ENCODE measurements at places on chromosomes 6 and 20.

DNA sequence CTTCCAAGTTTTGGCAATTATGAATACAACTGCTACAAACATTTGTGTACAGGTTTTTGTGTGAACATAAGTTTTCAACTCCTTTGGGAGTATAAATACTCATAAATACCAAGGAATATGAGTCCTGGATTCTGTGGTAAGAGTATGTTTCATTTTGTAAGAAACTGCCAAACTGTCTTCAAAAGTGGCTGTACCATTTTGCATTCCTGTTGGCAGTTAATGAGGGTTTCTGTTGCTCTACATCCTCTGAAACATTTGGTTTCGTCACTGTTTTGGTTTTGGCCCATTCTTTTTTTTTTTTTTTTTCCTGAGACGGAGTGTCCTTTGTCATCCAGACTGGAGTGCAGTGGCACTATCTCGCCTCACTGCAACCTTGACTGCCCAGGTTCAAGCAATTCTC lies 8.5 kb downstream of the AP5S1 start:
- DNase-seq, result no peak

GRCh38 chr20:21137078-21137477 lies 11.2 kb downstream of the KIZ start:
- DNase-seq, result no peak

DNA sequence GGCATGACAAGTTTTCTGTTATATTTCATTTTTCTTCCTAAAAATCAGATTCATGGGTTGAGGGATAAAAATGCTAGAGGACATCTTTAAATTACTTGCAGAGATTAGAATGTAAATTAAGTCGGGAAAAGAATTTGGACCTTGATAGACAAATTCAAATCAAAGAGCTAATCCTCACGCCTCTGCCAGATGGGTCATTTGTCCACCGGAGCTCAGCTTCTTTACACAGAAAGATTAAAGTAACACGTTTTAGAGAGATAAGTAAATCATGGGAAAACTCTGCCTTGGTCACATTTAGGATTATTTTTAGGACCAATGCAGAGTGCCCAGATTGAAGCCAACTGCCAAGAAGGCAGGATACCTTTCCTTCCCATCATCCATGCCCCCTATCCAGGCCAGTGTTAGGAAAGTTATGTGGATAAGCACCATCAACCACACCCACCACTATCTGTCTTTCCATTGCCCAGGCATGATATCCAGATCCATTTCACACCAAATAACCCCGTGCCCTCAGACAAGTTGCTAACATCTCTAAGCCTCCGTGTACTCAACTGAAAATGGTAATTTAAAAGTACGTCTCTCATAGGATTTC lies 397.4 kb upstream of the PLCB4 start:
- no peak for DNase-seq

- peak; percentile 4 for DNase-seq
Measured at GRCh38 chr6:85764844-85765243, 122.2 kb upstream of the SYNCRIP start.

DNA sequence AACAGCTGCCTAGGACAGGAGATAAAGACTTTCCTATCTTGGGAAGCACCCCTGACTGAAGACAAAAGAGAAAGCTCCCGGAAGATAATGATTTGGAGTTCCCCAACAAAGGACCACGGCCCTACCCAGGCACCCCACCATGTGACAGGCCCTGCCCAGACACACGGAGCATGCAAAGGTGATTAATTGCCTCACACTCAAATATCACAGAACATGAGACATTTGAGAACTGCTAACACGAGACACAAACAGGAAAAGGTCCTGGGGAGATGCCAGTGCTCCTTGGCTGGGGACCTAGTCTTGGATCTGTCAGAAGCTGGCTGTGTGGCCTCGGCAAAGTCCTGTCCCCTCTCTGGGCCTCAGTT lies 82.5 kb upstream of the PTPN1 start:
- no peak for DNase-seq

GRCh38 chr6:20266851-20267608 lies 54.8 kb upstream of the MBOAT1 start:
- DNase-seq, result peak; percentile 12

DNA sequence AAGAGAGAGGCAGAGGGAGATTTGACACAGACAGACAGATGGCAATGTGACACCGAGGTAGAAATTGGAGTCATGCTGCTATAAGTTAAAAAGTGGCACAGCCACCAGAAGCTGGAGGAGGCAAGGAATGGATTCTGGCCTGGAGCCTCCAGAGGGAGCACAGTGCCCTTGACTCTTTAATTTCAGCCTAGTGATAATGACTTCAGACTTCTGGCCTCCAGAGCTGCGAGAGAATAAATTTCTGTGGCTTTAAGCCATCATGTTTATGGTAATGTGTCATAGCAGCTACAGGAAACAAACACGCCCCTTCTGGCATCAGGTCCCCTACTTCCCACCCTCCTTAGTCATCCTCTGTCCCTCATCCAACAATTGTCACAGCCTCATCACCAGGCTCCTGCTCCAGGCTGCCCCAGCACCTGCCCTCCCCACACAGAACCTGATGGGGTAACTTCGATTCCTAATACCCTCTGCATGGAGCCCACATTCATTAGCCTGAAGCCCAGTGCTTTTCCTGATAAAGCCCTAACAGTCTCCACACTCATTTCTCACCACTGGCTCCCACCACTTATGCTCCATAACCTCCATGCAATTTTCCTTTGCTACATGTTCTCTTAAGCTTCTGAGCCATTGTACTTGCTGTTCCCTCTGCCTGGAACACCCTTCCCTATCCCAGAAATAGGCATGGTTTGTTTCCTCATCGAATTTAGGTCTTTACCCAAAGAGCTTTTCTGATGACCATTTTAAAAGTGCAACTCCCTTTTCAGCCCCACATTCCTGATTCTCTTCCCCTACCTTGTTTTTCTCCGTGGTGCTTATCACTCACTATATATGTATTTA lies 69.7 kb upstream of the TOX2 start:
- peak; percentile 82 for DNase-seq

DNA sequence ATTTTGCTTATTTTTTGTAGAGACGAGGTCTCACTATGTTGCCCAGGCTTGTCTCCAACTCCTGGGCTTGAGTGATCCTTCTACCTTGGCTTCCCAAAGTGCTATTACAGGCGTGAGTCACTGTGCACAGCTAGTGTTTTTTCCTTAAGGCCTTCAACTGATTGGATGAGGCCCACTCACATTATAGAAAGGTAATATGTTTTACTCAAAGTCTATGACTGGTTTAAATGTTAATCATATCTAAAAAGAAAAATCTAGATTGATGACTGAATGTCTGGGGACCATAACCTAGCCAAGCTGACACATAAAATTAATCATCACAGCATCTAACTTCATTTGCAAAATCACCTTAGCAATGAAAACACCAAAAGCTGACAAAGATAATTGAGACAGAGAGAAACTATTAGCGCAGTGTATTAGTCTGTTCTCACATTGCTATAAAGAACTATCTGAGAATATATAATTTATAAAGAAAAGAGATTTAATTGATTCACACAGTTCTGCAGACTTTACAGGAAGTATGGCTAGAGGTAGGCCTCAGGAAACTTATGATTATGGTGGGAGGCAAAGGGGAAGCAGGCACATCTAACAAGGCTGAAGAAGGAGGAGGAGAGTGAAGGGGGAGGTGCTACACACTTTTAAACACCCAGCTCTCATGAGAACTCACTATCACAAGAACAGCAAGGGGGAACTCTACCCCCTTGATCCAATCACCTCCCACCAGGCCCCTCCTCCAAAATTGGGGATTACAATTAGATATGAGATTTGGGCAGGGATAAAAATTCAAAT lies 66.8 kb upstream of the ARHGAP18 start:
- no peak for DNase-seq

DNA sequence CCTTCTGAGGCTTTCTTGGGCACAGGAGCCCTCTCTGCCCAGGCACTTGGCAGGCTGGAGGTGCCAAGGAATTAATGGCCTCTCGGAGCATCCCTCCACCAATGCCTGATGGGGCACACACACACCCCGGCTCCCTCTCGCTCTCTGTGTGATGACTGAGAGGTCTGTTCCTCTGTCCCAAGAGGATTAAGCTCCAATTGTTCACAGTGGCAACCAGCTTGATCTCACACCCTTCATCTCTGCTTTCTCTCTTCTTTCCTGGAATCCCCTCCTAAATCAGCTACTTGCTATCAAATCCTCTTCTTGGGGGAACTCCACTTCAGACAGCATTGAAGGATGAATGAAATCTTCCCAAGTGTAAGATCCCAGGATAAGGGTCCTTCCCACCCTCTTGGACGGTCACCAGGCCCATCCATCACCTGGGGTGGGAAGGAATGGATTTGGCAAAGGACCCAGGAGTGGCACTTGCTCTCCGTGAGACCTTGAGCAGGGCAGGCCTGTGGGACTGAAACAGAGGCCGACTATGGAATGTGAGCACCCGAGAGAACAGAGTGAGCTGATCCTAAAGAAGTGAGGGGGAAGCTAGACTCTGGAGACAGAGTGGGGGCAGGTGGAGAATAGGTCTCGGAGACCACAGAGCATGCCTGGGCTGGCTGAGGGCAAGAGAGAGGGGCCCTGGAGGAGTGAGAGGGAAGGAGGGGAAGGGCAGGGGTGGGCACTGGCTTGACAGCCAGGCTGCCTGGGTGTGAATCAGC lies 93.6 kb downstream of the GRM4 start:
- no peak for DNase-seq

DNA sequence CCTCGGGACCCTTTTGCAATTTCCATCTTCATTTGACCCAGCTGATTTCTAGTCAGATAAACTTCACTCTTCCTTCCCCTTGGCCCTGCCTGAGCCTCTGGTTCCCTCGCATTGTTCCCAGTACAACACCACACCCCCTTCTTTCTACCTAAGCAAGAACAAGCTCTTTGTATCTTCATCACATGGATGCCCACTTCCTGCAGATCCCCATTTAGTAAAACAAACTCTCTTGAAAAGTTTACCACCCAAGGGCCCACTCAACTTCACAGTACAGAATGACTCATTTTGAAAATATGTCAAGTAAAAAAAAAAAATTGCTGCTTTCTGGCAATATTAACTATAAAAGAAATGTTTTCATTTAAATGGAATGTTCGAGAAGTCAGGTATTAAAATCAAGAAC lies 5.2 kb downstream of the FAXC start:
- DNase-seq, result no peak

- DNase-seq, result no peak
Measured at GRCh38 chr6:20313051-20313450, 88.6 kb upstream of the E2F3 start.

DNA sequence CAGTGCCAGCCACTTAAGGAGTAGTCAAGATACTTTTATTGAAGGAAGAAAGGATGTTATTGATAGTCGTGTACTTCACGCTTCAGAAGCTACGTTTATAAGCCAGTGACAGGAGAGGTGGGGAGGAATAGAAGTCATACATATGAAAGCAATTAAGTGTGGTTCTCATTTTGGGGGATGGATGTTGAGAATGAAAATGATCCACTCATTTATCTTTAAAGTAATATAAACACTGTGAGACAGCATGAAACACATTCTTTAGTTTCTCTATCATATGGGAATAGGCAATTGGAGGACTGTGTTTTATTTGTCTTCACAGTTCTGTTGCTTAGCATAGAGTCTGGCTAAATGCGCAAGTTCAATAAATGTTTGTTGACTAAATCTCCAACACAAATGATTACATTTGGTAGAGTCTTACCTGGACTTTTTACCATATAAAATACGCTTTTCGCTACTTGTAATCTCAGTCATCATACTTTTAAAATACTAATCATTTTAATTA lies 35.2 kb downstream of the AK9 start:
- no peak for DNase-seq

DNA sequence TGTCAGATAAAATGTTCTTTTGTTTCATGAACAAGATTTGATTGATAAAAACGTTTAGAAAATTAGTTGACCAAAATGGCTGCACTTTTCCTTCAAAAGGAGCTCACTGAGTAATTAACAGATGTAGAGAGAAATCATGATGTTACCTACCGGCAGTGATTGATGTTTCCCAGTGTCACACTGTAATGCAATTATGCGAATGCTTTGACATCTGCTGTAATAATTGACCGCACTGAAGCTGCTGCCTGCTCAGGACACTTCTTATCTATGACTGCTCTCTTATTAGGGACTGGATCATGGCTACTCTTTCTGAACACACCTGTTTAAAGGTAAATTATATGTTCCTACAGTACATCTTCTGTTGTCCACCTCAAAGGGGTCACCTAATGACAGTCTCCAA lies 94.6 kb downstream of the GPR63 start:
- no peak for DNase-seq

DNA sequence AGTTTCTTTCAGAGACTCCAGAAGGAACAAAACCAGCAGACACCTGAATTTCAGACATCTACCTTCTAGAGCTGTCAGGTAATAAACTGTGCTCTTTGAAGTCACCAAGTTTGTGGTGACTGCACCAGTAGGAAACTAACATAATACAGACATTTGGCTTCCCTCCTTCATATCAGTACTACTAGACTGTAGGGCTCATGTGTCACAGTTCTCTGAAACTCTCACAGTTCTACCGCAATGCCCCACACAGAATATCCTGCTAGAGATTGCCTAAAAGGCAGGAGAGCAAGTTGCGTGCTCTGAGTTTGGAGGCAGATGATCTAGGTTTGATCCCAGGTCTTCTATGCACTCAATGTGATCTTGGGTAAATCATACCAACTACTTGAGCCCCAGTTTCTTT lies 205.0 kb upstream of the LRFN2 start:
- no peak for DNase-seq

DNA sequence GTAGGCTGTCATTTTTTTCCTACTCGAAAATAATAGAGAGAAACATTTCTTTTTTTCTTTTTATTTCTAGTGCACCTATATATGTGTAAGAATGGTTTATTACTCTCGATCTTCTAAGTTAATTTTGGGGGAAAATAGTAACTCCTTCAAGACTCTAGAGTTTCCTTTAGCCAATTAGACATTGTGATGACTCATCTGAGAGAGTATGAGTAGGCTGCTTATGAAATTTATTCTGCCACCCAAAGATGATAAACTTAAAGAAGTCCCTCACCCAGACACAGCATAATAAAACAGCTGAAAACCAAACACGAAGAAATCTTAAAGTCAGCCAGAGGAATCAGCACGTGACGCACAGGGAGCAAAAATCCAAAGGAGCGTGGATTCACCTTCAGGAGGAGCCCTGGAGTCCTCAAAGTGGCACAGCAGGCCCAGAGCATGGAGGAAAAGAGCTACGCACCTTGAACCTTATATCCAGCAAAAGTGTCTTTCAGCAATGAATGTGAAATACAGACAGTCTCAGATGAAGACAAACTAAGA lies 81.9 kb downstream of the ERMARD start:
- DNase-seq, result no peak

GRCh38 chr6:35716798-35717197 lies 20.0 kb upstream of the ARMC12 start:
- no peak for DNase-seq

All from muscle of leg (tissue), 16 donors.